ENCODE measurements at places on chromosomes 3 and 15.

DNA sequence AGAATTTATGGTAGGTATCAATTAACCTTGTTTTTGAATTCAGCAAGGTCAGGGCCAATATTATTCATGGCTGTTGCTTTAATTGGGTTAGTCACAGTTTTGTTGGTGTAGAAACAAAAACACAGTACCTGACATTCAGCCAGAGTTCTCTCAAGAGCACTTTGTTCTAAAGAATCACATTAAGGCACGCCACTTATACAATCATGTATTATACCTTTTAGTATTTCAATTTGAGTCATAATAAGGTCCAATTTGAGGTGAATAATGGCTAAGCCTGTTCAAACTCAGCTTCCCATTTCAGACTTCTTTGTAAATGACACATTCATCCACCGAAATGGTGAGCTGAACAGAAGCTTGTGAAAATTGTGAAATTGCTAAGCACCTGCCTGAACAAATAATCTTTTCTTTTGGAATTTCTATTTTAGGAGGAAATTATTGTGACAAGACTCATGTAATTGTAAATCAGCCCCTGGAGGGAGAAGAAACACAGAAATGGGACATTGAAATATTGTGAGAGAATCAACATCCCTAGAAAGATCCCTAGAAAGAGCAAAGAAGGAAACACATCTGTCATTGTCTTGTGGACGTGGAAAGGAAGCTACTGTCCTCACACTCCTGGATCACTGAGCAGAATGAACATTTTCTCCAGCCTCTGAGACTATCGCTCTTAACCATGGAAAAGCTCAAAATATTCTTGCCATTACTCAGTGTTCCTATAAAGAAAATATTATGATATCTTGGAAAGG is 29.3 kb downstream of the RIOX2 start:
- peak; percentile 91 for DNase-seq

- no peak for DNase-seq
Observed at GRCh38 chr3:109018828-109019227, 65.1 kb upstream of the GUCA1C start.

- DNase-seq: peak; percentile 25
Observed at GRCh38 chr3:42012935-42013690, 51.2 kb upstream of the ULK4 start.

DNA sequence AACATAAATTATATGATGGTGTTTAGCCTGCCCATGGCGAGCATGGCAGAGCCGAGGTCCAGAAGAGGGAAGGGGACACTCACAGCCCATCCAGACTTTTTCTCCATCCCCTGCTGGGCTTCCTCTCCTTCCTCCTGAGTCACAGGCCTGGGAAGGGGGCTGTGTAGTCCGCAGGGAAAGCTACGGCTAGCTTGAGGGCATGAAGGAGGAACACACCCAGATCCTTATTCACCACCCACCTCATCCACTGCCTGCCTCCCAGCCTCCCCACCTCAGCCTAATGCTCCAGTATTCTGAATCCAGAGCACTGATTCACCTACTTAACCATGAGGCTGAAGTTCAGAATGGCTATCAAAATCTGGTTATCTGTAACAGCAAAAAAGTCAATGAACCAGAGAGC is 97.8 kb downstream of the OXNAD1 start:
- DNase-seq: no peak

- no peak for DNase-seq
Observed at GRCh38 chr3:171574556-171575240, 114.5 kb upstream of the TNIK start.
